ENCODE measurements at places on chromosomes 2 and 18.
A peak's percentile ranks its signal among the peaks of the same experiment; 100 is the strongest.

- DNase-seq = no peak
Observed at GRCh38 chr18:33744032-33744697, 166.1 kb downstream of the ASXL3 start.

- DNase-seq = no peak
Observed at GRCh38 chr2:53636596-53636995, 131.0 kb upstream of the CHAC2 start.

- no peak for DNase-seq
Observed at GRCh38 chr2:219515874-219516629, 1.8 kb downstream of the ASIC4 start.

- DNase-seq = no peak
Observed at GRCh38 chr2:56357655-56358295, 174.0 kb downstream of the CCDC85A start.

GRCh38 chr2:64214281-64215115 is 70.3 kb upstream of the PELI1 start:
- peak; percentile 44 for DNase-seq

DNA sequence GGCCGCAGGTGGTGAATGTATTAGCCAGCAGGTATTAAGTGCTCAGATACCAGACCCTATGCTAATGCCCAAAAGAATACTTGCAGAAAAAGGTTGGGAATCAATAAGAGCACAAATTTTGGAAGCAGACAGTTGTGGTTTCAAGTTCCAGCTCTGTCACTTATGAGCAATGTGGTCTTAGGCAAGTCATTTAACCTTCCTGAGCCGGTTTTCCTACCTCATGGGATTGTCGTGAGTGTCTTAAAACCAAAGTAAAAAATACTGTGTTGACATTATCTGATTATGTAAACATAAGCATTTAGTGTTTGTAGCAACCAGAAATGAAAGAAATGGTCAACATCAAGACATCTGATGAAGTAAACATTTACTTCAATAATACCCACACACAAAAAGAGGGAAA is 93.0 kb upstream of the CHST9 start:
- DNase-seq = no peak

- DNase-seq = no peak
Observed at GRCh38 chr2:74373221-74373676, 6.9 kb downstream of the DCTN1 start.

- no peak for DNase-seq
Observed at GRCh38 chr18:56238576-56238975, 399.8 kb downstream of the TXNL1 start.

- DNase-seq = no peak
Observed at GRCh38 chr18:6557770-6558248, 143.1 kb upstream of the L3MBTL4 start.

DNA sequence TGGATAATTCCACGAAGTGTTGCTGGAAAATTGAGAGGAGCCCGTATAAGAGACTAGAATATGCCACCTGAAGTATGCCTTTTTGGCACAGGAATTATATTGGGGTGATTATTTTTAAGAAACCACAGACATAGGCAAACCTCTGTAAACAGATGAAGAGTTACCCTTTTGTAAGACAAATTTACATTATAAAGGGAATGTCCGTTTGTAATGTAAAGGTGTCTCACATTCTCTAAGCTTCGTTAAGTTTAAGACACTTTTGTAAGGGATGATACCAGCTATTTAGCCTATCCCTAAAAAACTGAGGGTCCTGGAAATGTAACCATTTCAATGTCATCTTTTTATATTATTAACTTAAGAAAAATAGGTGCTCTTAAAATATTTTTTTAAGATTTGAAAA is 432.8 kb upstream of the SYT4 start:
- no peak for DNase-seq

DNA sequence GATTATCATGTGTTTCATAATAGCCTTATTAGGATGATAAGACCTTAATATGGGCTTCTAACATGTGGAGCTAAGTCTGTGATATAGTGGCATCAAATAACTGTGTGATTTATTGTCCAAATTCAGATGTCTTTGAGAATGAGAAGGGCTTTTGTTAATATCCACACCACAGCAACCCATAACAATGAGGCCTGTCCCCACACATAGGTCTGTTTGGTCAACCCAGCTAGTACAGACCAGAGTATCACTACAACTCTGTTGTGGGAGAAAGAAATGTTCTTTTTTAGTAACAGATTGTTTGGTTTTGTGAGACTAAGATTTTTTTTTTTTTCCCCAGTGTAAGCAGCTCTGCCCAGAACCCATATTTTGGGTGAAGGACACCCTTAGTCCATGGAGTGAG is 439.2 kb downstream of the PIK3C3 start:
- no peak for DNase-seq

- no peak for DNase-seq
Observed at GRCh38 chr18:48800466-48800865, 150.3 kb downstream of the SMAD7 start.

GRCh38 chr2:233081232-233081730 is 21.1 kb downstream of the INPP5D start:
- peak; percentile 78 for DNase-seq

GRCh38 chr18:76658627-76659026 is 163.6 kb upstream of the ZNF516 start:
- no peak for DNase-seq

DNA sequence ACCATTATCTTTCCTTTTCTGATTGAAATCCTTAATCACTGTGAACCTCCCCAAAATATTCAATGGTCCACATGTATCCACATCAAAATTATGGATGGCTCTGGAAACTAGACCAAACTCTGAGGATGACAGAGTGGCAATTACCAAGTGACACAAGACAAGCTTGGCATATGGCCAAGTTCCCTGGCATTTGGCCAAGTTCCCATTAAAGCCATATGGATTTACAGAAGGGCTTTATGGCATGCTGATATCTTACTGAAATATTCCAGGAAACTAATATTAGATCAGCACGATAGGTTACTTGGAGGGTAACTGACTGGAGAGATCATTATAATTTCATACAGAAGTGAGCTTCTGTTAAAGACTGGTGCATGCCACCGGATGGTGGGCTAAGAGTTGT is 21.9 kb upstream of the CERS6 start:
- no peak for DNase-seq

- no peak for DNase-seq
Observed at GRCh38 chr2:53202063-53202462, 565.5 kb upstream of the CHAC2 start.

DNA sequence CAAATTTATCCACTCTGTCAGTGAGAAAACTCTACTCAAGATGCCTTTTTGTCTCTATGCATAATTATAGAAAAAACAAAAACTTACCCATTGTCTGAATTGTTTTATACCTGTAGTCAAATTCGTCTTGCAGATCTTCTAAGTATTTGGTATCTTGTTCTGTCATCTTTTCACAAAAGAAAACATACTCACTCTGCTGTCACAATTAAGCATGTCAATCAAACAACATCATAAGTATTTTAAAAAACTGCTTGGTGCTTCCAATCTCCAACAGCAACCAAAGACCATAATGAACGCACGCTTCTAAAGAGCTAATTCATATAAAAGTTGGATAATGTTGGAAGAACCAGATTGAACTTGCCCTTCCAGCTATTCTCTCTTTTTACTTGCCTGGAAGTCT is 55.6 kb upstream of the STAT1 start:
- no peak for DNase-seq

DNA sequence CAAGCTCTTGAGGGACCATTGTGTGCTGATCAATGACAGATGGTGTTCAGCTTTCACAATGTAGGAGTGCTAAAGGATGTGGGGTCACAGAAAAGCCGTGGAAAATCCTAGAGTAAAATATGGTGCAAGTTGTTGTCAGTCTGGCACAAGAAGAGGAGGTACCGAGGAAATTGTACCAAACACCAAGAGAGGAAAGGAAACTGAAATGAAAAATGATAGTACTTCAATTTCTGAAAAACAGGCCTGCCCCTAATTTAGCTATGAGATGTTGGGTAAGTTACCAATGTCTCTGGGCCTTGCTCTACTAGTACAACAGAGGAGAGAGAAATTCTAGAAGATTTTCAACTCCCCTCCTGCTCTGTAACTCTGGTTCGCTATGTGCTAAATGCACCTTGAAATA is 78.8 kb upstream of the PELI1 start:
- DNase-seq = no peak

- DNase-seq = peak; percentile 26
Observed at GRCh38 chr2:95073856-95074662, 47.5 kb downstream of the MRPS5 start.

GRCh38 chr2:69902213-69902922 is 8.6 kb downstream of the SNRNP27 start:
- DNase-seq = peak; percentile 26

GRCh38 chr2:10076988-10077527 is 3.2 kb downstream of the CYS1 start:
- no peak for DNase-seq

DNA sequence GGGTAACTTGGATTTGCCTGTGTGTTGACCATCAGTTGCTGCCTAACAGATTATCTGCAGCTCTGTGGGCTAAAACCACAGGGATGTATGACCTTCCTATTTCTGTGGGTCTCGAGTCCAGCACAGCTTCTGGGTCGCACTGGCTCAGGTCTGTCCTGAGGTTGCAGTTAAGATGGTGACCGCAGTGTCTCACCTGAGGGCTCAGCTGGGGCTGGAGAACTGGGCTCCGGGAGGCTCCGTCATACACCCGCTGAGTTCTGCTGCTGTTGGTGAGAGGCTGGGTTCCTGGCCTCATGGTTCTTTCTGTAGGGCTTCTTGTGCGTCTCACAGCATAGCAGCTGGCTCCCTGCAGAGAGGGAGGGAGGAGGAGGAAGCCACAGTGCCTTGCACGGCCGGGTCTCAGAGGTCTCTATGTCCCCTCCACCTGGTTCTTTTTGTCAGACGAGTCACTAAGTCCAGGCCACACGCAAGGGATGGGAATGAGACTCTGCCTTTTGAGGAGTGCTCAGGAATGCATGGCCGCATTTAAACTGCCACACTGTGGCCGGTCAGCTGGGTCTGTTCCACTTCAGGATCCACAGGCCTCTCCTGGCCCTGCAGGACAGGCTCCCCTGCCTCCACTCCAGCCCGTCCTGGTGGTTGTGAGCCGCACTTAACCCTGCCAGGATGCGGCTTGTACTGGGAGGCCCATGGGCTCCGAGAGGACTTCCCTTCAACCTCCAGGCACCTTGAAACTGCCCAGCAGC is 67.2 kb downstream of the ADI1 start:
- no peak for DNase-seq

DNA sequence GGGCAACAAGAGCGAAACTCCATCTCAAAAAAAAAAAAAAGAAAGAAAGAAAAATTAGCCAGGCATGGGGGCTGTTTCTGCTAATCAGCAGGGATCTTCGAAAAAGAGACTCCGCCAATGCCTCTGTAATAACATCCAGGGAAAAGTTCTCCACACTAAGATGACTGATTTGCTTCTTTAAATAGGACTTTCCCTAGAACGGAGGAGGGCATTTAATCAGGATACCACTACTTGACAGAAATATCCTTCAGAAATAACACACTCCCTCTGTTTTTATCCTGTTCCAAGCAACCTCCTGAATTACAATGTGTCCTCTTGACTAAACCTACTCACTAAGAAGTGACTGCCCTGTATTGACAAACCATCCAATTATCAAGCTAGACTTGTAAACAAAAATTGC is 21.7 kb downstream of the REV1 start:
- no peak for DNase-seq
